Cortex of kidney (tissue), 1 donor: ENCODE measurements at places on chromosomes 4 and X.

- DNase-seq = no peak
Measured at GRCh38 chr4:6811165-6811564, 28.6 kb downstream of the KIAA0232 start.

DNA sequence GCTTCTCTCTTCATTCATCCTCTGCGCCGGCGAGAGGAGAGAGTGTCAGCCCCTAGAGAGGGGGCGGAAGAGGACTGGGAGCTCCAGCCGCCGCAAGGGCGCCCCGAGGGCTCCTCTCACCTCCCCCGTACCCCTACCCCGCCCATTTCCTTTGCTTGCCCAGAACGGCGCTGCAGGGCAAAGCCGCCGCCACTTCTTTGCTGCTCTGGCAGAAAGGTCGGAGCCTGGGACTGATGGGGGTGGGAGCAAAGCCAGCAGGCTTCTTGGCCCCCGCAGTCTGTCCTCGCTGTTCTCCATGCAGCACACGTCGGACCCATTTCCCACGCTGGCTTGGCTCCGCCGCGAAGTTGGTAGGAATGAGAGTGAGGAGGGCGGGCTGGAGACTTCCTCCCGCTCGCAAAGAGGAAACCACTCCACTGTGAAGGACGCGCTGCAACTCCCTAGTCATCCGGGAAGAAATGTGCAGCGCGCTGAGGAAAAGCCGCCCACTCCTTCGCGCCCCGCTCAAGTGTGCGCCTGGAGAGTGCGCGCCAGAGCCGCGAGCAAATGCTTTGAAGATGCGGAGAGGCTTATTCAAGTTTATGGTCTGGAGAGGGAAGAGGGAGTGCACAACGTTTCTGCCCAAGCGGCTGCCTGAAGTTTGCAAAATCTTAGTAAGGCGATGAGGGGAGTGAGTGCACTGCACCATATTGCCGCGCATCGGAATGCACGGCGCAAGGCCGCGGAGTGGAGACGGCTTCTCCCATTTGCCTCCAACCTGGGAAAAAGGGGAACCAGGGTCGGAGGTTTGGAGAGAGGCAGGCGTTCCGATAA is 2.8 kb upstream of the PCDH7 start:
- no peak for DNase-seq

GRCh38 chr4:105225500-105225899 is 78.8 kb downstream of the TET2 start:
- DNase-seq = no peak

DNA sequence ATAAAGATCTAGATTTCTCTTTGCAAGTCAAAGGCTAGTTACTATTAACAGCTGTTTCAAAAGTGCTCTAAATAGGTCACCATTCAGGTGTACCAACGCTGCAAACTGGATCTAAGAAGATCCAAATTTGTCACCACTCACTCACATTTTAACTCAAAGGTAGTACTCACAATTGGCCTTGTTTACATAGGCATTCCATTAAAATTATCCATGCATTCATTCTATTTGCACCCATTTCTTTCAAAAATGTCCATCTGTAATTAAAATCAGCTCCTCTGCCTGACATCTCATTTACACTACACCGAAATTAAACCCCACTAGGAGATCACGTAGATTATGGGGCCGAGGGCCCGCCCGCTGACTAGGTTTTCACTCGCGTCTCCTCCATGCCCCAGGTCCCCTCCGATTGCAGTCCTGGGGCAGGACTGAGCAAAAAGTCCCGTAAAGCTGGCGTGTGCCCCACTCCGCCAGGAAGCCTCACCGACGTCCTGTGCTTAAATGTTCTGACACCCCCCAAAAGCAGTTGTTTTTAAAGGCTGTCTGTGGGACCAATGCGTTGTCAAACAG is 1.3 kb upstream of the ING2 start:
- DNase-seq = no peak

GRCh38 chrX:94908648-94909047 is 1234.6 kb downstream of the FAM133A start:
- no peak for DNase-seq

DNA sequence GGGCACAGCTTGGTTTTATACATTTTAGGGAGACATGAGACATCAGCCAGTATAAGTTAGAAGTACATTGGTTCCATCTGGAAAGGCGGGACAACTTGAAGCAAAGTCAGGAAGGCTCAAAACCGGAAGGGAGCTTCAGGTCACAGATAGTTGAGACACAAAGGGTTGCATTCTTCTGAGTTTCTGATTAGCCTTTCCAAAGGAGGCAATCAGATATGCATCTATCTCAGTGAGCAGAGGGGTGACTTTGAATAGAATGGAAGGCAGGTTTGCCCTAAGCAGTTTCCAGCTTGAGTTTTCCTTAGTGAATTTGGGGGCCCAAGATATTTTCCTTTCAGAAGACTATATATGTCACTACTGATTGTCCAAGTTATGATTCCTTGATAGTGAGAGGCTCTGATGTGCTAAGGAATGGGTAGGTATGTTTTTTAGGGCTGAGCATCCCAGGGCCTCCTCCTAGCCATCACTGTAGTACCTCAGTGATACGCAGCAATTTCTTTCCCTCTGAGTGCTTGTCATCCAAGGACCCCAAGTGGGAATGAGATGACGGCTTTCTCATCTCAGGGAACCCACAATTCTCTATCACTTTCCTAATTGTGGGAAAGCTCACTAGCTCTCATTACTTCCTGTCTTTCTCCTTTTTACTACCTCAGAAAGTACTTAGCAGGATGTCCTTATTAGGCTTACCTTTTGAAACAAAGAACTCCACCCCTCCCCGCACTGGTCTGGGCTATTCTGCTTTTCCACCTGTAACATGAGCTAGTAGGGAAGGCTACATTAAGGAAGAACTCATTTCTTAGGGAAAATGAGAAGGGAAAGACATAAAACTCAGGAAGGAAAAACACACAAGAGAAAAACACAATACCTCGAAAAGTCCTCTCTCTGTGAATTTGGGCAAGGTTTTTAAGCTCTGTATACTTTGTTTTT is 632.7 kb downstream of the RAPGEF2 start:
- no peak for DNase-seq

GRCh38 chr4:79272761-79273160 is 53.1 kb downstream of the NAA11 start:
- DNase-seq = no peak

GRCh38 chrX:69493193-69493592 is 10.9 kb upstream of the NALF2 start:
- DNase-seq = no peak

- DNase-seq = no peak
Measured at GRCh38 chrX:28584025-28584424, 3.2 kb upstream of the IL1RAPL1 start.

DNA sequence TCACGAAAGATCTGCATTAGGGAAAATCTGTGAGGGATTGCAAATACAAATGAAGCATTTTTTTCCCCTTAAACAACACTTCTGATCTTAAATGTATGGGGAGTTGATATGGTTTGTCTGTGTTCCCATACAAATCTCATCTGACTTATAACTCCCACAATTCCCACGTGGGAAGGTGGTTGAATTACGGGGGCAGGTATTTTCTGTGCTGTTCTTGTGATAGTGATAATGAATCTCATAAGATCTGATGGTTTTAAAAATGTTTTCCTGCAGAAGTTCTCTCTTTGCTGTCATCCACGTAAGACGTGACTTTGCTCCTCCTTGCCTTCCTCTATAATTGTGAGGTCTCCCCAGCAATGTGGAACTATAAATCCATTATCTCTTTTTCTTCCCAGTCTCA is 107.4 kb upstream of the KCNIP4 start:
- no peak for DNase-seq

DNA sequence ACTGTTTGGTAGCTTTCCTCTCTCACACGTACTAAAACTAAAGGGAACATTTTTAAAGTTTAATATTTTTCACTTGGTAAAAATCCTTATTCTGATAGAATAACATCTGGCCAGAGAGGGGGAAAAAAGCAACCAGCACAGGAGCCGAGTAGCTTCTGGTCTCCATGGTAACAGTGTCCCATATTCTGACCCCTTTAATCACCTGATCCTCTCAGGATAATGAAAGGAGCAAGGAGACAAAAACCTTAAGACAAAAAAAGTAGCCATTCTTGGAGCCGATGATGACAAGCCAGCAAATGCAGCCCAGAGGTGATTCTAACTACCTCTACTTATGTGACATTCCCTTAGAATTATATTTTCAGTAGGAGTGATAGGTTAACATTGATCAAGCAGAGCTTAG is 126.6 kb downstream of the SLC39A8 start:
- no peak for DNase-seq

DNA sequence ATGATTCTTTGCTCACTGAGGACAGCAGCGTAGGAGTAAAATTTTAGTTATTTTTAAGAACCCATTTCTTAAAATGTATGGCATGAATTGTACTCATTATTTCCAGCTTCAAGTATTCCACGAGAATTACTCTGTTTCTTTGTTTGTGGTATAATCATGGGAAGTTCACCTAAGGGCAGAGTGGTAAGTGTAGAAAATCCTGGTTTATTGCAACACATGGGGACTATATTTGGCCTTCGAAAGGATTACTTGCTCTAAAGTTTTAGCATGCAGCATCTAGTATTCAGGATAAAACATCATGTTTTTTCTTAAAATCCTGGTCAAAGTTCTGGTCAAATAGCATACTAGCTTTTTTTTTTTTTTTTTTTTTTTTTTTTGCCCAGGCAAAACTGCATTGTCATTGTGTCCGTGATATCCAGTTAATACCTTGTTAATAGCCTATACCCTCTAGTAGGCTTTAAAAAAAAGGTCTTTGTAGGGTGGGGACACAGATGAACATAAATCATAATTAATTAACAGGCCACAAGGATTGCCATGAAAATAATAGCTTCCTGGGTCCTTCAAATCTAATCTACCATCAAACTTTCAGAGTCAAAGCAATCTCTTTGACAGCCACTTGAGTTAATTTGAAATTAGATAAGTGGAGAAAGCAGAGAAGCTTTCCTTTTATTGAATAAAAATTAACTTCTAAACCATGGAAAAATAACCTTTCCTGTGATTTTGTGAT is 44.6 kb upstream of the VEGFC start:
- no peak for DNase-seq

DNA sequence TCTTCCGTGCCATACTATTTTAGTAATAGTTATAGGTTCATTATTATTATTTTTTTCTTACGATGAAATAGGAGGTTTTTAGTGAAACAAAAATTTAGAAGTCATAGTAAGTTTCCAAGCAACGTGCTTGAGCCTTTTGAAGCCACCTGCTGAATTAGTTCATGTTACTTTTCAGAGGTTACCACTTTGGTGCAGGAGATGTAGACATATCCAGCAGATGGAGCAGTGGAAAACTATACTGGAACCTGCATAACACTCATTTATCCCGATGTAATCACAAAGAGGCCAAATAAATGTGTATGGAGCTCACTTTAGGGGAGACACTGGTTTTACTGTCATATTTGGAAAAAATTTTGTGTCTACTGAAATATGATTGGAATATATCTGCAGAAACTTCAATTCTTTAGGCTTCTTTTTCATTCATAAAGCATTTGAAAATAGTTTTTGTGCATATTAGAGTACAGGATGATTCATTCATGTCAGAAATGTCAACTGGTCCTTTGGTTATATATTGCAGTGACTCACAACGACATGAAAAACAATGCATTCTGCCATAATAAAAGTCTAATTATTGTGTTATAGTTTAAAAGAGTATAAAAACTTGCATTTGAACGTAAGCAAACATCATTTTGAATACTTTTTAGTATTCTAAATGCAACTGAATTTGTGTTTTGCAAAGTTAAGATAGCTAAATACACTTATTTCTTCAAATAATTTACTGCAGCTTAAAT is 2182.9 kb upstream of the TENM3 start:
- no peak for DNase-seq

- no peak for DNase-seq
Measured at GRCh38 chr4:6991771-6992557, 51.2 kb upstream of the TADA2B start.

DNA sequence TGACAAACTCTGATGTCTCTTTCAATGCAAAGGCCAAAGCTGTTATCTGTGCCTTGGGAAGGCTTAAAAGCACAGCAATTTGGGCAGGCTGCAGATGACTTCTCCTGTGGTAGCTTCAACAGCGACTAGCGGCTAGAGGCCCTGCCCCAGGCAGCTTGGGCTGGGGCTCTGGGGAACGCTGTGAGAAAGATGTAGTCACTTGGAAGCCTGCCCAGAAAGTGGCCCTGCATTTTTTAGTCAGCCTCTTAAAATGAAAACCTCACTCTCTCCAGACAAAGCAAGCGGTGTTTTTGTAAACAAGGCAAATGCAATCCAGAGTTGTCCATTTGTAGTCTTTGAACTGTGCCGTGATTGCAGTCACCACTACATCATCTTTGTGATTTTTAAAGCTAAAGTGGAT is 27.5 kb downstream of the PCYT1B start:
- no peak for DNase-seq

- DNase-seq = no peak
Measured at GRCh38 chr4:182556580-182556979, 313.4 kb downstream of the TENM3 start.

- DNase-seq = no peak
Measured at GRCh38 chrX:37332987-37333658, 16.0 kb upstream of the PRRG1 start.

GRCh38 chrX:31114858-31115257 is 43.0 kb upstream of the FTHL17 start:
- DNase-seq = no peak

GRCh38 chr4:32697281-32697814 is 1977.2 kb downstream of the PCDH7 start:
- no peak for DNase-seq

DNA sequence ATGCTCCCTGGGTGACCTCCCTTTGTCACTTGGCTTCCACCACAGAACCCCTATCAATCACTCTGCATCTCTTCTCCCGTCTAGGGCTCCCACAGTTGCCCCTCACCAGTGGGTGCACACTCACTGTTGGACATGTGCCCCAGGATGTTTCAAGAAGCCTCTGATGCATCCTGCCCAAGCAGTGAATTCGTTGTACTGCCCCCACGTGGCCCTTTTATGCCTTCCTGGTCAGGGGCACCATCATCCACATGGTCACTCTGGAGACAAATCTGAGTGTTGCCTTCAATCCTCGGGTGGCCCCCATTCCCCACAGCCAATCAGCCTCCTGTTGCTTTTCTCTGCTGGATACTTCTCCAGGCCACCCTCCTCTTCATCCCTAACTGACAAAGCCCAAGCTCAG is 12.2 kb downstream of the ITIH6 start:
- DNase-seq = no peak

DNA sequence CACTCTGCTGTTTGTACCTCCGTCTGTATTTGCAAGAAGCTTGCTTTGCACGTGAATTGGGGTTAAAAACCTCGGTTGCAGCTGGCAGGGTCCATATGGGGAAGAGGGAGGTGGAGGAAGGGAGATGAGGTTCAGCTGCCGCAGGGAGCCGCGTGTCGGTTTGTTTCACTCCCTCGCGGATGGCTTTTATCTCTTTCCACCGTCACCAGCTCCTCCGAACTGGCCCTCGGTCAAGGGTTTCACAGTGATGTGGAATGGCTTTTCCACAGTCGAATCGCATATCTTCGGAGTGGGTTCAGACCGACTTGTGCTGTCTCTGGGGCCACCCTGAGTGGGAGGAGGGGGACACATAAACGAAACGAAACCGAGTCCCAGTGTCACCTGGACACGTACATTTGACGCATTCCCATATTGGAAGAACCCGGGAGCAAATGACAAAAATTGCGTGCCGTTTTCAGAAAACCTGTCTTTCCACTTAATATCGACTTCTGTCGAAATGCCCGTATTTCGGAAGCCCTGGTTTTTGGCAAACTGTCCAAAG is 929 bp downstream of the ZBTB33 start:
- DNase-seq = no peak
